NCI-H2081 (cell line): ENCODE measurements at places on chromosomes 12 and 14.

GRCh38 chr12:120583478-120584030 is 2.4 kb upstream of the POP5 start:
- peak; percentile 59 for DNase-seq

DNA sequence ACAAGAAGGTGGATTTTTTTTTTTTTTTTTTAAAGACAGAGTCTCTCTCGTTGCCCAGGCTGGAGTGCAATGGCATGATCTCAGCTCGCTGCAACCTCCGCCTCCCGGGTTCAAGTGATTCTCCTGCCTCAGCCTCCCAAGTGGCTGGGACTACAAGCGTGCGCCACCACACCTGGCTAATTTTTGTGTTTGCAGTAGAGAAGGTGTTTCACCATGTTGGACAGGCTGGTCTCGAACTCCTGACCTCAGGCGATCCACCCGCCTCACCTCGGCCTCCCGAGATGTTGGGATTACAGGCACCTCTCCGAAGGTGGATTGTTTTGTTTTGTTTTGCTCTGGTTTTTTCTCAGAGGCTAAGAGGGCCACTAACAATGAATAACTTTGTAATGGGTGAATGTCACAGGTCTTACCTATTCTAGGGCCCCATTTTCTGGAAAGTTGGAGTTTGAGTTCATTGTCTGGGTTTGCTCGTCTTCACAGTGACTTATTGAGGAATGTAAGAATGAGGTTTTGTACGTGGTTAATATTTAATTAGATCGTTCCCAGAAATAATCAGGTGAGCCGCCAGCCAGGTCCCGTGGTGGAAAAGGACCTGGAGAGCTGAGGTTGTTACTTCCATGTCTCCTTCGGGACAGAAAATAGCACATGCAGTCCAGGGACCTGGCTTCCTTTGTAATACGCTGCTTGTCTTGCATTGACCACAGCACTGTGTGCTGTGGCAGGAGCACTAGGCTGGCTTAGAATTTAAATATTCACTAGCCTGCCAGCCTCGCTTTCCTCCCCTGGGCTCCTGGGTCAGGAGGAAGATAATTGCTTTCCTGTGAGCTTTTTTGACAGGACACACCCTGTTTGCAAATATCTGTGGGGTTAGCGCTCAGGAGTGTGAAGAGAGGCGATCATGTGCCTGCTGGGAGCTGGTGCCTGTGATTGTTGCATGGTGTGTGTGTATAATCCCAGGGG is 2.3 kb downstream of the HIP1R start:
- DNase-seq: peak; percentile 58

GRCh38 chr14:73105727-73106126 is 30.6 kb upstream of the PSEN1 start:
- DNase-seq: no peak

- peak; percentile 62 for DNase-seq
Observed at GRCh38 chr12:95820096-95820703, 29.6 kb upstream of the NTN4 start.

- no peak for DNase-seq
Observed at GRCh38 chr12:9796346-9796745, 30.9 kb upstream of the KLRF1 start.

GRCh38 chr14:101600336-101600890 is 39.1 kb downstream of the DIO3 start:
- no peak for DNase-seq

GRCh38 chr14:103423050-103423461 is 37.8 kb downstream of the MARK3 start:
- no peak for DNase-seq

DNA sequence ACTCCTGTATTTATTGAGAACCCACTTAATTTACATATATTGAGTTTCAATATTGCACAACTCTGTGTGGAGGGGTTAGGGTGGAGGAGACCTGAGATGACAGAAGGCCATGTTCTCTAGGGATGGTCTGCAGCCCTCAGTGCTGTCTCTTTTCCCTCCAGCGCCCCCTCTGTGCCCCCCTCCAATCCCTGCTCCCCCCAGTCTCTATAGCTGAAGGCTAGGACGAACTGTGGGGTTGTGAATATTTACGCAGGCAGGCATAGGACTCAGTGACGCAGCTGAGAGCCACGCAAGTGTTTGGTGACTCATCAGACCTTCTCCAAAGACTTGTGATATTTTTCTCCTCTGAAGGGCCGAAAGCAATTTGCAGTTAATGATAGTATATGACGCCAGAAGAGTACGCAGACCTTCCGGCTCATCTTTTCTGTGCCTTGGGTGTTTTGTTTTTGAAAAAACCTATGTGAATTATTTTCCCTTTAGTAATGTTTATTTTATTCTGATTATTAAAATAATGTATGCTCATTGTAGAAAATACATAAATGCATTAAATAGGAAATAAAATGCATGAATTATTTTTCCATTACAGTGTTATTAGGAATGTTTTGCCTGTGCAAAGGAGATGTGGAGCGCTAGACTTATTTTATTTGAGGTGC is 85.3 kb downstream of the SLC25A47 start:
- no peak for DNase-seq

DNA sequence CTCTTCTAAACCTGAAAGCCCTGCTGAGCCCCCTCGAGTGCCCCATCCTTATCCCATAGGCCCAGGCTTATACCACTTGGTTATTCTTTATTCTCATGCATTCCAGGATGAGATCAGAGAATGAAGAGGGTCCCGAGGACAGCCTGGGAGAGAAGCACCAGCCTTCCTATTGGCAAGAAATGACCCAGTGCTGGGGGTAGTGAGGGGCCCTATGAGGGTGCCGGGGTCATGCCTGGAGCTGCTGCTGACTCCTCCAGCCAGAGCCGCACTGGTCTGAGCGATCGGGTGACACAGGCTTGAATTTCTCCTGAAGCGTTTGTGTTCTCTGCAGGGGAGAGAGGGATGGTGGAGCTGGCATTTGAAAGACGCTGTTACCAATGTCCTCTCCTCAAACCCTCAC is 18.1 kb downstream of the MORN3 start:
- DNase-seq: no peak

- no peak for DNase-seq
Observed at GRCh38 chr14:102221026-102221425, 81.3 kb downstream of the WDR20 start.

GRCh38 chr14:99780690-99781089 is 12.5 kb upstream of the EML1 start:
- DNase-seq: no peak

GRCh38 chr12:112664569-112664968 is 127.0 kb upstream of the RPH3A start:
- DNase-seq: no peak

- no peak for DNase-seq
Observed at GRCh38 chr12:66240096-66240820, 51.2 kb downstream of the IRAK3 start.

DNA sequence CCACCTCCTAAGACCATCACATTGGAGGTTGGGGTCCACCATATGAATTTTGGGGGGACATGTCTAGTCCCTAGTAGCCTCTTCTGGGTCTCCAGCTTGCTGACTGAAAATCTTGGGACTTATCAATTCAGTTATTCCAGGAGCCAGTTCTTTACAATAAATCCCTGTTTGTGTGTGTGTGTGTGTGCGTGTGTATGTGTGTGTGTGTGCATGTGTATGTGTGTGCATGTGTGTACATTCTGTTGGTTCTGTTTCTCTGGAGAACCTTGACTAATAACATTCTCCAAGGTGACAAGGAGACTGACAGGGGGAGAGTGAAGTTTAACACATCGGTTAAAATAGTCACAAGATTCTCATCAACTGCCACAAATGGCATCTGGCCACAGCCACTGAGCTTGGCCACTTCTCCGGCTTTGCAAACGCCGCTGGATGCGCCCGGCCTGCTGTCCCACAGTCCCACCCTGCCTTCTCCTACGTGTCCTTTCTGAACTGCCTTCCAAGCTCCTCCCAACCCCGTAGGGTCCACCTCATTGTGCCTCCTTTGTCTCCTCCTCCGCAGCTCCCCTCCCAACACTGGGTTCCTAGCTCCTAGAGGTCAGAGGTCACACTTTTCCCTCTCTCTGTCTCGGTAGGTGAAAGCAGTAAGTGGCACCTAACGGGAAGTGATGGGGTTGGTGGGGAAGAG is 88.1 kb upstream of the DIO3 start:
- DNase-seq: no peak

DNA sequence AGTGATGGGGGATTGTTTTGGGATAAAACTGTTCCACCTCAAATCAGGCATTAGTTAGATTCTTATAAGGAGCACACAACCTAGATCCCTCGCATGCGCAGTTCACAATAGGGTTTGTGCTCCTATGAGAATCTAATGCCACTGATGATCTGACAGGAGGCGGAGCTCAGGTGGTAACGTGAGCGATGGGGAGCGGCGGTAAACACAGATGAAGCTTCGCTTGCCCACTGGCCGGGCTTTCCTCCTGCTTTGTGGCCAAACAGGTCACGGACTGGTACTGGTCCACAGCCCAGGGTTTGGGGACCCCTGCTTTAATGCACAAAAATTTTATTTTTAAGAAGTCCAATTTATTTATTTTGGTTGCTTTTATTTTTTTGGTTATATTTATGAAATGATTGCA is 238.8 kb downstream of the AACS start:
- no peak for DNase-seq

DNA sequence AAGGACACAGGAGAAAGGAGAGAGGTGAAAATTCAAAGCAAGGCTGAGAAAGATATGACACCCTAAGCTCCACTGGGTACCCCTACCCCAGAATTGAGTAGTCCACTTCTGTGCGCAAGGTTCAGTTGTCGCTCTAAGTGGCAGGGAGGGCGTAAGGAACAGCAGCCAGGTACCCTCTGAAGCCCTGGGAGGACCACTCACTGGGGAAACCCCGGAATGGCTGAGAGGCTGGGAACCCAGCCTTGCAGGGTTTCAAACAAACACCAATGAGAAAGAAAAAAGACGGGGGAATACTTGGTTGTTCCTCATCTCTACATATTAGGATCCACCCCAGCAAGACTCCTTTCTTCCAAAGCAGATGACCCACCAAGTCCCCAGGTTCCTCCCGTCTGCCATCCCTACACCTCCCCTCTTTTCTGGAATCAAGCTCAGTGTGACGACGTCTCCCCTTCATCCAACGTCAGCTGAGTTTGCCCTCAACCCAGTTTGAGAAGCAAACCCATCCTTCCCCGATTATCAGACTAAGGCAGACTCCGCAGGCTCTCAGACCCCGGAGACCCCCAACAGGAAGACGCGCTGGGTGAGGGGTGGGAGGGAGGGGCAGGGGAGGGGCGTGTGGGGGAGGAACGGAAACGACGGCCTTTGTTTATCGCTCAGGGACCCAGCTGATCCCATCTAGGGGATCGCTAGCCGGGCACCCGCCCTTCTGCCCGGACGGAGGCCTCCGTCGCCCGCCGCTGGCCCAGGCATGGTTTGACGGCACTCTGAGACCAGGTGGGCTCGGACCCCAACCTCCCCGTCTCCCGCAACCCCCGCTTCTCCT is 795 bp downstream of the LMBR1L start:
- no peak for DNase-seq
